ENCODE measurements at places on chromosomes 12 and 14. TPM values are rescaled to one million over a fixed set of nuclear protein-coding genes. Genes with fewer than 3 reads are reported as not detected.

Gene IFNG-AS1
- not detected for total RNA-seq

Gene AQP2
- not detected for total RNA-seq

Gene GPN3
- 7.7 TPM for total RNA-seq

Gene HOXC4
- not detected for total RNA-seq

DNA sequence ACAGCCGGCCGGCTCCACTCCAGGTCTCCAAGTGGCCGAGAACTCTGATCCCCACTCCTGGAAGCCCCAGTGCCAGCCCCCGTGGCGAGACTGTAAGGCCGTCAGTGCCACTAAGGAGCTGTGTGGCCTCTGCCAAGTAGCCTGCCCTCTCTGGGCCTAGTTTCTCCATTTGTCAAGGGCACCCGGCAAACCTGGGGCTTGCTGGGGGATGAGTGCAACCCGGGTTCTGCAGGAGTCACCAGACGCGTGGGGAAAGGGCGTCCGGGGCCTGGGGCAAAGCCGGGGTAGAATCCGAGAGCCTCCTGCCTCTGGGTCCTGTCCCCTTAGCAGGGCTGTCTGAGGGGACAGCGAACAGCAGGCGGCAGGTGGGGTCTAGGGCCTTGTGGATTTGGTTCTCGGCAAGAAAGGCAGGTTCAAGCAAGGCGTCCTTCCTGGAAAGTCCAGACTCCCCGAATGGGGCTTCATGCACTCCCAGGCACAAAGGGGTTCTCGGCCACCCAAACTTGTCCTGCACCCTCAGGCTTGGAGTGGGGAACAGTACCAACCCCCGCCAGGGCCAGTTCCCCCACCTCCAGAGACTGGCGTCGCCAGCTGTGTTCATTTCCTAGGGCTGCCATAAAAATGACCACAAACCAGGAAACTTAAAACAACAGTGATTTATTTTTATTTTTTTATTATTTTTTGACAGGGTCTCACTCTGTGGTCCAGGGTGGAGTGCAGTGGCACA, 56.0 kb downstream of the NCOR2 start:
- H3K27ac ChIP-seq, result no peak overlapping the region
- H3K4me1 ChIP-seq, result peaks cover 36% of the 10 kb centered on the region
- H3K27me3 ChIP-seq, result no peaks in the 10 kb centered on the region
- no peak overlapping the region for H3K4me3 ChIP-seq

DNA sequence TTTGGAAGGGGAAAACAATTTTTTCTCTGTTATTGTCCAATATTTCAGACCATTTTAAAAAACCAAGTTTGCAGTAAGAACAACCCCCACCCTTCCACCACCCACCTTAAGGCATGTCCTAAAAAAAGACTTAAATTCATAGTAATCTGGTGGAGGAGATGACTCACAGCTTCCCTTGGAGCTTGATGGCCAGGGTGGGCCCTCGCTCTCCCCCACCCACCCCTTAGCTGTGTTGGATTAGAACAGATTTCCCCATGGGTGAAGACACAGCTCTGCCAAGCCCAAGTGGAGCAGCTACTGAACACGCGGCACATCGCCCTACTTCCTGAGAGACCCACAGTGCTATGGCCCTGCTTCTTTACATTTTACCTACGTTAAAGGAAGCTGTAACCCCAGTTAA, 140.3 kb downstream of the GCH1 start:
- peak; percentile 49 for DNase-seq
- no peak overlapping the region for H3K4me3 ChIP-seq
- H3K4me1 ChIP-seq, result peaks cover 9% of the 10 kb centered on the region
- no peak overlapping the region for H3K27ac ChIP-seq

DNA sequence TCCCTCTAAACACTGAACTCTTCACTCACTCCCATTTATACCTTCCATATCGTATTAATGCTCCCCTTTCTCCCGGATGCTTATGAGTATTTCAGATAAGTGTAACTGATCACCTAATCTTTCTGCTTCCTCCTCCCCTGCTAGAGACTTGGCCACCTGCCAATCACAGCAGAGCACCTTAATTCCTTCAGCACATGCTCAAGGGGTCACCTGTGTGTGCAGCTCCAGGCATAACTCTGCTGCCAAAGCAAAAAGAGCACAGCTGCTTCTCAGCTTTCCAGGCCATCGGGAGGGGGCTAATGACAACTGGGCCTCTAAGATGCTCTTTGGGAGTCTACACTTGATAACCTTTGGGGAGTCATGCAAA, 106.9 kb upstream of the DYRK2 start:
- peaks cover 12% of the 10 kb centered on the region for H3K27me3 ChIP-seq
- H3K27ac ChIP-seq, result no peak overlapping the region
- no peaks in the 10 kb centered on the region for H3K36me3 ChIP-seq
- H3K4me3 ChIP-seq, result no peak overlapping the region

GRCh38 chr12:118959985-118960560, 21.3 kb upstream of the SRRM4 start:
- DNase-seq, result no peak
- H3K4me3 ChIP-seq, result no peak overlapping the region
- H3K36me3 ChIP-seq, result no peaks in the 10 kb centered on the region
- H3K4me1 ChIP-seq, result no peaks in the 10 kb centered on the region
- H3K27me3 ChIP-seq, result no peaks in the 10 kb centered on the region

GRCh38 chr14:105865904-105866840, 339.8 kb downstream of the TMEM121 start:
- H3K36me3 ChIP-seq, result no peaks in the 10 kb centered on the region
- H3K27me3 ChIP-seq, result no peaks in the 10 kb centered on the region
- H3K4me1 ChIP-seq, result no peaks in the 10 kb centered on the region
- no peak overlapping the region for H3K4me3 ChIP-seq

GRCh38 chr12:69906411-69907216, 81.6 kb downstream of the MYRFL start:
- no peak overlapping the region for H3K27ac ChIP-seq
- no peak overlapping the region for H3K4me3 ChIP-seq
- no peak for DNase-seq
- H3K27me3 ChIP-seq, result no peaks in the 10 kb centered on the region
- H3K36me3 ChIP-seq, result no peaks in the 10 kb centered on the region

GRCh38 chr12:85820101-85820500, 16.1 kb downstream of the RASSF9 start:
- H3K4me1 ChIP-seq, result no peaks in the 10 kb centered on the region
- no peak for DNase-seq
- no peak overlapping the region for H3K4me3 ChIP-seq
- H3K27ac ChIP-seq, result no peak overlapping the region

- no peaks in the 10 kb centered on the region for H3K36me3 ChIP-seq
- H3K27ac ChIP-seq, result no peak overlapping the region
- peaks cover 5% of the 10 kb centered on the region for H3K4me1 ChIP-seq
- H3K4me3 ChIP-seq, result no peak overlapping the region
- H3K27me3 ChIP-seq, result no peaks in the 10 kb centered on the region
These were observed 165.0 kb downstream of the OTOGL start for GRCh38 chr12:80264386-80264785.

DNA sequence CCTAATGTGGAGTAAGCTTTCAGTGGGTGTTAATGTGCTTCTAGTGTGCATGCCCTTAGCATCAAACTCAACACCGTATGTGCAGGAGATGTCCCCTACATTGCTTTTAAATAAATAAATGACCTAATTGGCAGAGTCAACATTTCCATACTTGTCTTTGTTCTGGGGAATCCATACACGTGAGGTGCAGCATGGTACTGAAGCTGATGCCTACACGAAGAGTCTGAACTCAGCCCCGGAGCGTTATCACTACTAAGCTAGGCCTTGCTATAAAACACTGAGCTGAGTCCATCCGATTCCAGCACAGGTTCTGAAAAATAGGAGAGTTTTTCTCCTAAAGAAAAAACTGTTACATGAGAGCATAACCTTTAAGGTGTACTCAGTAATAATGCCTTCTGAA, 125.0 kb upstream of the DYRK2 start:
- H3K27ac ChIP-seq, result no peak overlapping the region
- H3K4me1 ChIP-seq, result no peaks in the 10 kb centered on the region
- no peak overlapping the region for H3K4me3 ChIP-seq
- no peaks in the 10 kb centered on the region for H3K36me3 ChIP-seq
- H3K27me3 ChIP-seq, result peaks cover 13% of the 10 kb centered on the region

GRCh38 chr12:132222096-132222807, 78.0 kb downstream of the NOC4L start:
- H3K27ac ChIP-seq, result no peak overlapping the region
- H3K4me3 ChIP-seq, result no peak overlapping the region
- DNase-seq, result peak; percentile 2
- no peaks in the 10 kb centered on the region for H3K36me3 ChIP-seq
- no peaks in the 10 kb centered on the region for H3K4me1 ChIP-seq

DNA sequence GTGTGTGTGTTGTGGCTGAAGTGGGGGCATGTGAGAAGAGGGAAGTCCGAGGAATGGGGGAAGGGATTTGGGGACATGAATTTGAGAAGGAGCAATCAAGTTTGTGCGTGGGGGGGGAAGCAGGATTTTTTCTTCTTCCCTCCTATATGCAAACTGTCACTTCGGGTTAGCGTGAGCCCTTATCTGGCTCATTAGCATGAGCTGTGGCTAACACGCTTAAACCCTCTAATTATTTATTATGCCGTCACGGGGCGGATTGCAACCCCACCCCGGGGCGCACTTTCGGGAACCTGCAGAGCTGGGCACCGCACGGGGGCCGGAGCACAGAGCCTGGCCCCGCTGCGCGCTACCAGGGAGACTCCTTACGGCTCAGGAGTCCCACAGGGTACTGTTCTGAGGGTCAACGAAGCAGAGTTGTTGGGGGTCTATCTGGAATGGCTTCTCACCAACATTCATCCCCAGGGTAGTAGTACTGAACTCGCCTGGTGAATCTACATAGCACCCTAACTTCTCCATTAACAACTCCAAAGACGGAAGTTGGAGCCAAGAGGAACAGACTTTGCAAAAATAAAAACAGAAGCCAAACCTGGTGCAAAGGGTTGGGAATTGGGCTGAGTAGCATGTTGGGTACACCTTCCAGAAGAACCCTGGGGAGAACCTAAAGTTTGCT, 6.4 kb upstream of the ASCL1 start:
- no peaks in the 10 kb centered on the region for H3K4me1 ChIP-seq
- H3K36me3 ChIP-seq, result no peaks in the 10 kb centered on the region
- no peak overlapping the region for H3K4me3 ChIP-seq
- no peak for DNase-seq
- H3K27me3 ChIP-seq, result peaks cover 24% of the 10 kb centered on the region
- no peak overlapping the region for H3K27ac ChIP-seq

Measured in IMR-90 (cell line).